ENCODE measurements at places on chromosomes 7 and 10.

DNA sequence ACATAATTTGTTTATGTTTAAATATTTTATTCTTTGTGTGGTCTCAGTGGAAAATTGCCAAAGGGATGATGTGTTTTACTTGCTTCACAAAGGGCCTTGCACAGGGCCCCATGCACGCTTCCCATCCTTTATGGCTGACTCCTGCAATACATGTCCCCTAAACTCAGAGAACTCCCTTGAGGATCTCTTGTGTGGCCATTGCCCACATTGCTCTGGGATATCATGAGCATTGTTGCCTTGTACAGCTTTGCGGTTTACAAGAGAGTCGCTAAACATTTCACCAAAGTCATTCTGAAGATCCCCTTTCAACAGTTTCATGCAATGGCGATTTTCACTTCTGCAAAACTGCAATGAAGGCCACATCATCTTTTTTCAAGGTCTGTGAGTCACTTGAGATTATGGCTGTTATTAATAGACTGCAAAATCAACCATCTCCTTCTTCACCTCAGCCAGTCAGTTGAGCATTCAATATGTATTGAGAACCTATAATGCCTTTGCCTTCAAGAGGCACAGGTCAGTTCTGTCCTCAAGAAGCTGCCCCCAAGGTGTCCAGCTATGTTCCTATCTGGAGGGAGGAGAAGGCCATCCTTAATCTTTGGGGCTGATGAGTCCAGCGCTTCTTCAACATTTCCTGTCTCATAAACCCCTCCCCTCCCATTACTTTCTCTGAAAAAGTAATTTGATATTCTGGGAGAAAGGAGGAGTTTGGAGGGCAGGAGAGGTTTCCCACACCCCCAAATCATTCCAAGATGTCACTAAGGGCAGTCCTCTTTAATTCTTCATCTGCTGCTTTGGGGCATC, 108.1 kb downstream of the CCDC71L start:
- DNase-seq, result no peak

- DNase-seq, result no peak
Observed at GRCh38 chr7:37149051-37149772, 299.5 kb downstream of the ELMO1 start.

- no peak for DNase-seq
Observed at GRCh38 chr7:15610503-15610902, 48.7 kb upstream of the AGMO start.

DNA sequence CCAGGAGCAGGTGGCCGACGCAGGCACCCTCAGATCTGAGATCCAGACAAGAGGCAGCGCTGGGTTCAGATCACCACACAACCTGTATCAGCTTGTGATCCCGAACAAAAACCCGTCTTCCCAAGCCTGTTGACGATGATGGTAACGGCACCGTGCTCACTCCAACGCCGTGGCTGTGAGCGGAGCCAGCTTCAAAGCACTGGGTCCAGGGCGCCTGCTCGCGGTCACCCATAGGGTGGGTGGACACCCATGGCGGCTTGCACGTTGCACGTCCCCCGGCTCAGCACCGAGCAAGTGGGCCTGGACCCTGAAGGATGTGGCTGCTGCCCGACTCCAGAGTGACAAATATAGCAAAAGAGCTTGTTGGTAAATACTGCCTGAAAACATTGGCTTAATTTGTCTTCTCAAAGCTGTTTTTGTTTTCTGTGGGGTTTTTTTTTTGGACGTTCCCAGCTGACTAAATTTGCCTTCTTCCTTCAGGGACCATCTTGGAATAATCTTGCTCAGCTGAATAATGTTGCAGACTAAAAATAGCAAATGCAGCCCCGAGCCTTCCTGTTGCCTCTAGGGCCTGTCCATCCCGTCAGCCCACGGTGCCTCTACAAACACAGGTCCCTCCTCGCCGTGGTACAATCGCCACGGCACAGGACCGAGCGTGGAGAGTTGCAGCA, 41.0 kb downstream of the FOXK1 start:
- DNase-seq, result no peak

DNA sequence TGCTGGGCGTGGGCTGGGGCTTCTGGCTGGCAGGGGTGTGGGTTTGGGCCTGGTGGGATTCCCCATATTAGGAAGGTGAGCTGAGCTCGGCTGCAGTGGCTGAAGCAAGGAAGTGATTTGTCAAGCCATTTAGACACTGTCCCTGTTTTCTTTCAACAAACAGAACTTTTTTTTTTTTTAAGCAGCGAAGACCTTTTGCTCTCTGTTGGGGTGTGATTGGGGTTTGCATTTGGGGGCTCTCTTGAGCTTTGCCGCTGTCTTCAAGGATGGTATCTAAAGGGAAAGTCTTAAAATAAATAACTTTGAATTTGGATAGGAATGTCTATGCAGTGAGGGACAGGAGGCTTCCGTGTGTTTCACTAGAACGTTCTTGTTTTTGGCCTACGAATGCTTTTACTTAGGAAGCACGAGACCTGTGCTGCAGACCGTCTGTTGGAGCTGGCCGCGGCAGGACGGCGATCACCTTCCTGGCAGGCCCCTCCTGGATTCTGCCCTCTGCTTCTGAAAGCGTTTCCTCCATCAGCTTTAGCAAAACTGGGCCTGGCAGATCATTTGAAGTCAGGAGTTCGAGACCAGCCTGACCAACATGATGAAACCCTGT, 43.9 kb downstream of the FOXK1 start:
- no peak for DNase-seq

DNA sequence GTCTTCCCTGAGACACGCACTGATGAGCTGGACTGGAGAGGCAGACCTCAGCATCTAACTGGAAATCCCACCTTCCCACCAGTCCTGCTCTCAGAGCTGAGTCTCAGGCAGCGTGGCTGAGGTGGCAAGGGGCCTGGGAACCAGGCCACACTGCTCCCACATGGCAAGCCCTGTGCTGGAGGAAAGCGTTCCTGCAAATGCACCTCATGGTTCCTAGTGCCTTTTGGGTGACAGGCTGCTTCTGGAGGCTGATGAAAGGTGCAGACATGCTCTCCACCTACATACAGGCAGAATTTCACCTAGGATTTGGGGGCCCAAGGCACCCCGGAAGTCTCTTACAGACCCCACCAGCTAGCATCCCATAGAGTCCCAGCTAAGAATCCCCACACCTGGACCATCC, 432.9 kb upstream of the FOXK1 start:
- no peak for DNase-seq

DNA sequence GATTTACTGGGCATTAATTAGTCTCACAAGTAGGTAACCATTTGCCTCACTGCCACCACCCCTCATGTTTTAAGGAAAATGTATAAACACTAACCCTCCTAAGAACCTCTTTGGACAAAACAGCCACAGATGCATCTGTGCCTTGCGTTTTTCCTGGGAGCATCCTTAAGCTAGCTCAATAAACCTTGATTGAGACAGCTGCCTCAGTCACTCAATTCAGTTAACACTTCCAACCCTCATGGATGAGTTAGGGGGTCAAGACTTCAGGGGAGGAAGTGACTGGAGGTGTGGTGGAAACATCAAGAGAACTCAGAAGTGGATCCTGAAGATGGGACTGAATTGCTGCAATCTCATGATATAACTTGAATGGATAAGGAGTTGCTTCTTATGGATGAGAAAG, 31.5 kb downstream of the CUL2 start:
- no peak for DNase-seq

GRCh38 chr10:63462442-63462841, 3.3 kb downstream of the JMJD1C start:
- no peak for DNase-seq

DNA sequence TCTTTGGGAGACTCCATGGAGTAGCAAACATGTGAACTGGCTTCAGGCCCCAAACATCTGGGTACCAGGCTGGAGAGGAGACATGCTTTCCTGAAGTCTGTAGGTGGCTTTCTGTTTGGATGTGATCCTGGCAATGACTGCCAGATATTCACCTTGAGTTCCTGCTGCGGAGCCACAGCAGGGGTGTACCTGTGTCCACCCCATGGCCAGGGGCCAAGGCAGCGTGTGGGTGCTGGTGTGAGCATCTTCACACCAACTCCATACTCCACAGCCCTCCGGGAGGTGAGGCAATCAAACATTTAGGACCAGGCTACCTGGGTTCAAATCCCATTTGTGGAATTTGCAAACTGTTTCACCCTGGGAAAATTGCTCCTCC, 113.0 kb downstream of the ADCY1 start:
- no peak for DNase-seq

GRCh38 chr7:134480730-134481129, 21.8 kb upstream of the AKR1B1 start:
- DNase-seq, result no peak

GRCh38 chr10:43198682-43199005, 60.4 kb downstream of the CSGALNACT2 start:
- no peak for DNase-seq

DNA sequence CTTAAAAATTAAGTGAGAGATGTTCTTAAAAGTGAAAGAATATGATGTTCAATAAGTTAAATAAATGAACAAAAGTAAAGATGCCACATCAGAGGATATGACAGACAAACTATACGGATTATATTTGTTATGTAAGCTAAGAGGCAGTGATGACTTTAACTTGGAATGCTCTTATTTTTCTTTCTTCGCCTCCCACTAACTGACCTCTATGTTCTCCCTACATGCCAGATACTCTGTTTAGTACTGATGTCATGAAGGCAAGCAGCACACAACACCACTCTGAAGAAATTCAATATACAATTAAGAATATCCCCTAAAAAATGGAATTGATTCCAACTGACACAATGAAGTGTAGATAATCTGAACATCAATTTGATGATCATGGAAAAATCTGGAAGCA, 223.4 kb downstream of the DOCK4 start:
- no peak for DNase-seq

- no peak for DNase-seq
Observed at GRCh38 chr10:60340973-60341372, 48.7 kb downstream of the ANK3 start.

- no peak for DNase-seq
Observed at GRCh38 chr7:81206667-81207360, 288.0 kb upstream of the SEMA3C start.

DNA sequence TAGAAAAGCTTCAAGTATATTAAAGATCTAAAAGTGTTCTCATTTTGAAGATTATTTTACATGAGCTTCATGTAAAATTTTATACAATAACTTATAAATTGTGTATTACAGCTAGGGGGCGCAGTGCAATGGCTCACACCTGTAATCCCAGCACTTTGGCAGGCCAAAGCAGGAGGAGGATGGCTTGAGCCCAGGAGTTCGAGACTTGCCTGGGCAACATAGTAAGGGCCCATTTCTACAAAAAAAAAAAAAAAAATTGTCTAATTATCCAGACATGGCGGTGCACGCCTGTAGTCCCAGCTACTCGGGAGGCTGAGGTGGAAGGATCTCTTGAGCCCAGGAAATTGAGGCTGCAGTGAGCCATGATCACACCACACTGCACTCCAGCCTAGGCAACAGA, 16.6 kb downstream of the ACBD5 start:
- peak; percentile 4 for DNase-seq

GRCh38 chr7:2202901-2203765, 29.6 kb downstream of the MAD1L1 start:
- no peak for DNase-seq

DNA sequence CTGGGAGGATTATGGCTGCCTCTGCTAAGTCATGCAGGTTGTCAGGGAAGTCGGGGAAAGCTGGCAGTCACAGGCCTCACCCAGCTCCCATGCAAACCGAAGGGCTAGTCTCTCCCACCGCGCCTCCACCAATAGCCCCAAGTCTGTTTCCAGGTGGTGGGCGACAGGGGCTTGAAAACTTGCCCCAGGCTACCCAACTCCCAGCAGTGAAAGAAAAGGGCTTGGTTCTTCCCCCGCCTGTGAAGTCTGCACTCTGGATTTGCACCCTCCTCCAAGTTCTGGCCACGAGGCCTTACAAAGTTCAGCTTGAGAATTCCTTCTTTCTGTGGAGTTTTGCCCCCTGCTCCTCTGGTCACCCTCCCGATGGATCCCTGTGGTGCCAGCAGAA, 99.9 kb upstream of the CHST15 start:
- no peak for DNase-seq

GRCh38 chr10:555281-555680, 134.2 kb downstream of the DIP2C start:
- DNase-seq, result no peak

DNA sequence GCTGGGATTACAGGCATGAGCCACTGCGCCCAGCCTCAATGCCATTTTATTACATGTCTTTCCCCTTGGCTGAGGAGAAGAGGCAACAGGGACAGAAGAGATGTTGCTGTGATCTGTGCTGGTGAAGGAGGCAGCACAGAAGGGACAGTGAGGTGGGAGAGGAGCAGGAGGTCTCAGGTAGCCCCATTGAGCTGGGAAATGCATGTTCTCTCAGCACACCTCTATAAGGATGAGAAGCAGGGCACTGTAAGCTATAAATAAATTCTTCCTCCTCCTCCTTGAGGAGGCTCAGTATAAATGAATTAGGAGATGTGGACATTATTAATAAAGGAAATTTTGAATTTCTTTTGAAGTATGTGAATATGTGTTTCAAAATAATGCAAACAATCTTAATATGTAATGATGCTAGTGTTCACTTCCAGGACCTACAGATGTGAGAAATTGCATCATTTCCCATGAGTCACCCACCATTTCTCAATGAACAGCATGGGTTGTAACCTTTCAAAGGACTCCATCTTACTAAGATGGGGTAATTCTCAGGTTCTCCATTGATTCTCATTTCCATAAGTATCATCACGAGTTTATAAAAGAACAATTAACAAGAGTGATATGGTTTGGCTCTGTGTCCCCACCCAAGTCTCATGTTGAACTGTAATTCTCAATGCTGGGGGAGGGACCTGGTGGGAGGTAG, 88.9 kb upstream of the ODAD2 start:
- DNase-seq, result no peak

DNA sequence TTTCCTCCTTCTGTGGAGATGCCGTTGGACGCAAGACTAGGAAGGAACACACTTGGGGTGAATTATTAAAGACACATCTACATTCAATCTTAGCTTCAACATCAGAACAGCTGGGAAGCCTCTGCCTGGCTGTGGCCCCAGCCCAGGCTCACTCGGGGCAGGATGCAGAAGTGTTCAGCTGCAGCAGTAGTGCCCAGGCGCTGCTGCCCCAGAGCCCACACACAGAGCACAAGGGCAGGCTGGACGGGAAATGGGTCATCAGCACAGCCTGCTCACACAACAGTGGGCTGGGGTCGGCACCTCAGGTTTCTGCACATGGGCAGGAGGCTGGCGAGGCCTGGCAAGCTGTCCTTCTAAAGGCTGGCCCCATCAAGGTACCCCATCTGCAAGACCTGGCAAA, 42.5 kb downstream of the NOD1 start:
- no peak for DNase-seq

DNA sequence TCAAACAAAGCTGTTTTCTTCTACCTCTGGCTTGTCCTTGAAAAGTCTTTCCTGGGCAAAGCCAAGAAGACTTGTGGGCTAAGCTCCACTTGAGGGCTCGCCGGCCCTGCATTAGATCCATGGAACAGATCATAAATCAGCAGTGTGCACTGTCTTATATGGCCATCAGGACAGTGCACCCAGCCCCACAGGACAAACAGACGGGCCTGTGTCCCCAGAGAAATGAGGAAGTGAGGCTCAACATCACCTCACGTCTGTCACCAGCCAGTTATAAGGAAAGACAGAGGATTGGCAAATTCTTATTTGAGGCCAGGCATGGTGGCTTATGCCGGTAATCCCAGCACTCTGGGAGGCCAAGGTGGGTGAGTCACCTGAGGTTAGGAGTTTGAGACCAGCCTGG, 12.3 kb upstream of the IFT22 start:
- DNase-seq, result no peak

GRCh38 chr7:124059375-124059774, 26.5 kb upstream of the TMEM229A start:
- no peak for DNase-seq
